ENCODE measurements at places on chromosomes 3 and 15. TPM values are rescaled to one million over a fixed set of nuclear protein-coding genes. Genes with fewer than 3 reads are reported as not detected.

Gene CHL1
- 0.66 TPM for total RNA-seq

Gene ISLR2
- 0.19 TPM for total RNA-seq

Gene CCDC54
- not detected for total RNA-seq

DNA sequence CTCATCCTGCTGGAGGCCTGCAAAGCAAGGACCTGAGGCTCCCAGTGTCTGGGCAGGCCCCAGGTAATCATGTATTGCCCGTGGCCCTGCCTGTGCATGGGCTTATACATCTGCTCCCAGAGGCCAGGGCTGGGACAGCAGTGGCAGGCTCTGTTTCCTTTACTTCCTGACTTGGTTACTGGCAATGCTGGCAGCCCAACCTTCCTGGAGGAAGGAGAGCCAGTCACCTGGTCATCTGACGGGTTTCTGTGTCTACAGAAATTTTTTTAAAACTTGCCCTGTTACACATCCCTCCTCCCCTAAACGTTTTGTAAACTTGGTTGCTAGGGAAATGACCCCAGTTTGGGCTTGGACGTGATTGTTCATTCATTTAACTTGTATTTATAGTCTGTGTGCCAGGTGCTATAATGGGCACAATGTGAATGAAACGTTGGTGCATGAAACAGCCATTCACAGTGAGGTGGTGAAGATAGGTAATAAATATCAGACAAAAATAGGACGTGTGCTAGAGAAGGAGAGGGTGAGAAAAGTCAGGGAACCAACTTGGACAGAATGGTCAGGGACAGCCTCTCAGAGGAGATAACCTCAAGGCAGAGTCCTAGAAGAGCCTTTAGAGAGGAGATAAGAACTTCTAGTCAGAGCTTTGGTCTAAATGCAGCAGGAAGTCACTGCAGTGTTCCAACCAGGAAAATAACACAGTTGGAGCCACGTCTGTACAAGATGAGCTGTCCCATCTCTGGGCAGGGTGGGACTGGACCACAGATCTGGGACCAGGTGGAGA lies 14.1 kb downstream of the TEX264 start:
- DNase-seq, result no peak

- no peak for DNase-seq
These were observed 116.5 kb downstream of the UBE2E2 start for GRCh38 chr3:23319366-23320312.

Gene CLEC3B
- total RNA-seq, result 25.5 TPM

GRCh38 chr3:173510565-173510964 lies 113.0 kb downstream of the NLGN1 start:
- no peak for DNase-seq

DNA sequence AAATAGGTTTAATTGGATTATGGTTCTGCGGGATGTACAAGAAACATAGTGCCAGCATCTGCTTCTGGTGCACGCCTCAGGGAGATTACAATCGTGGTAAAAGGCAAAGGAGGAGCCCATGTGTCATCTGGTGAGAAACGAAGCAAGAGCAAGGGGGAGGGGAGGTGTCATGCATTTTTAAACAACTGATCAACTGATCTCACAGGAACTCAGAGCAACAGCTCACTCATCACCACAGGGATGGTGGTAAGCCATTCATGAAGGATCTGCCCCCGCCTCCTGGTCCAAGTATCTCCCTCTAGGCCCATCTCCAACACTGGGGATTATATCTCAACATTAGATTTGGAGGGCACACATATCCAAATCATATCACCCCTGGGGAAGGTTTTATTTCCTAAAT lies 42.1 kb upstream of the FGF7 start:
- DNase-seq, result no peak

Gene CFAP91
- total RNA-seq, result 1.1 TPM

DNA sequence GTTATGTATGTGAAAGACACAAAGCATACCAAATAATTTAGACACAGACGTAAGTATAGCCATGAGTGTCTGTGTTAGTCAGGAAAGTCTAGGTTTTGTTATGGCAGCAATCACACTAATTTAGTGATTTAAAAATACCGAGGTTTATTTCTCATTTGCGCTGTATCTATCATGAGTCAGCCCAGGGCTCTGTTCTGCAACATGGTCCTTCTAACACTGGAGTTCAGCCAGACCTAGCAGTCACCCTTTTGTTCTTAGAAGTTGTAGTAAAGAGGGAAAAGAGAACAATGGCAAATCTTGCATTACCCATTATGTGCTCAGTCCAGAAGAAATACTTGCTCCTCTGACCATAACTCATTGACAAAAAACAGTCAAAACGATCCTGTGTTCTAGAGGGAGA lies 311.5 kb downstream of the NLGN1 start:
- no peak for DNase-seq
